Nucleus accumbens (tissue), 56 donors: ENCODE measurements at places on chromosomes 2 and 18.

- no peak for DNase-seq
These were observed 788.5 kb upstream of the LRRTM1 start for GRCh38 chr2:81093031-81093430.

GRCh38 chr2:127410871-127411652, 7.2 kb upstream of the PROC start:
- no peak for DNase-seq

DNA sequence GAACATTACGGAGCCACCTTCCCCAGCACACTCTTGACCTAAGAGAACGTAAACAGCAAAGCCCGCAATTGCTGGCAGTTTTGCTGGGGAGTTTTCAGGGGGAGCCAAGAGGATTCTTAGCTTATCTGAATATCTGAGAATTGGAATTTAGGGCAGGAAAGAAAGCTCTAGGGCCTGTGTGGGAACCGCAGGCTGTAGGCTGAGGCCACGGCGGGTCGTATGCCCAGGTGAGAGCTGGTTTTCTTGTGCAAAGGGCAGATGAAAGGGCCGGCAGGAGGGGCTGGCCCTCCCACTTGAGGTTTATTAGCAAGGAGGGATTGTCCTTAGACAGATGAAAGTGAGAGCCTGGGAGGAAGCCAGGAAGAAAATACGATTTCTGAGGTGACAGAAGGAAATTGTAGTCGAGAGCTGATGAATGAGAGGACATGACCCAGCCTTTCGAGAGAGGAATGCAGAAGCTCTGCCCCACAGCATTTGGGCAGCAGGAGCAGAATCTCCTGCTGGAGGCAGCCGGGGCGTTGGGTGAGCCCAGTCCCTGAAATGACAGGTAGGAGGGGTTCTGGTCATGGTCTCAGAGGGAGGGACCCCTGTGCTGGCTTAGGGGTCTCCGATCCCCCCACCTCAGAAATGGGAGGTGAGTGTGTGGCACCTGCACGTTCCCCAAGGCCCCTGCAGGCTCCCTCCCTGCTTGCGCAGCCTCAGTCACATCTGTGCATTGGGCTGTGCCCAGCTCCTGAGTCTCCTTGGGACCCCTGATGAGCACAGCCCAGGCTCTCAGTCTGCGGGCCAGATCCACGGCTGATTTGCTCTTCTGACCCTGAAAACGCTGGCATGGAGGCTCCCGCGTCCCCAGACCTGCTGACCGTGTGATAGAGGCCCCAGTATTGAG, 61.1 kb downstream of the CABLES1 start:
- DNase-seq, result no peak

- no peak for DNase-seq
These were observed 208.4 kb upstream of the CCDC150 start for GRCh38 chr2:196431076-196431475.

DNA sequence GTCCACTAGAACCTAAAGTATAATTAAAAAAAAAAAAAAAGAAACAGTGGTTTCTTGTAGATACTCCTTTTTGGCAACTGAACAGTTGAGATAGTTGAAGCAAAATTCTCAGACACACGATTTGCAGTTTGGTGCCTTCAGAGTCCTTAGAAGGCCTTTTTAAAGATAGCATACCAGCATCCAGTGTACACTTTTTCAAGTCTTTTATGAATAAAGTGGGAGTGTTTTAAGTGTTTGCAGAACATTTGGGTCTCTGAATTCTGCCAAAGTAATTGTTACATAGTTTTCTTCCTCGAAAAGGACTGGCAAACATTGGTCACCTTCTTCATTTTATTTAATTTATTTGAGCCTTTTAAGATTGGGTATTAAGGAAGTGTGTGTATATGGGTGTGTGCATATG, 62.3 kb downstream of the SPTBN1 start:
- no peak for DNase-seq

DNA sequence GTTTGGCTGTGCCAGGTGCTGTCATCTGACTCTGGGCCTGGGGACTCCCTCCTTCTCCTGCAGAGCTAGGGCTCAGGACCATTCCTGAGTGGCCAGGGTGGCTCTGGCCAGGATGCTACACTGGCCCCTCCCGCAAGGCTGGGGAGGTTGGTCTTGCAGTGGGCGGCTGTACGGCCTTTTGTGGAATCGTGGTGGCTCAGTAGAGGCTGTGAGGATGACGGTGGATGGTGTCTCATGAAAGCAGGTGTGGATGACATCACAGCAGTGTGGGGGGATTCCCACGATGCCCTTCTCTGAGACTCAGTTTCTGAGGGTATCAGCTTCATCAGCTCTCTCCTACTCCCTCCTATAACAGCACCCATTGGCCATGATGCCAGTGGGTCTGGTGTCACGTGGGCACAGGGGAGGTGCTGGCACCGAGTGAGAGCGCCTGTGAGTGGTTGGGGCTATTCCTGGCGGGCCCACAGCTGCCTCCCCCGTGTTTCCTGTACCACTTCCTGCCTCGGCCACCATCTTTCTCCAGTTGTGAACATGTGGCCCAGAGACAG, 144.2 kb upstream of the HDAC4 start:
- no peak for DNase-seq

- DNase-seq, result no peak
These were observed 66.2 kb downstream of the SKA1 start for GRCh38 chr18:50441016-50441415.

DNA sequence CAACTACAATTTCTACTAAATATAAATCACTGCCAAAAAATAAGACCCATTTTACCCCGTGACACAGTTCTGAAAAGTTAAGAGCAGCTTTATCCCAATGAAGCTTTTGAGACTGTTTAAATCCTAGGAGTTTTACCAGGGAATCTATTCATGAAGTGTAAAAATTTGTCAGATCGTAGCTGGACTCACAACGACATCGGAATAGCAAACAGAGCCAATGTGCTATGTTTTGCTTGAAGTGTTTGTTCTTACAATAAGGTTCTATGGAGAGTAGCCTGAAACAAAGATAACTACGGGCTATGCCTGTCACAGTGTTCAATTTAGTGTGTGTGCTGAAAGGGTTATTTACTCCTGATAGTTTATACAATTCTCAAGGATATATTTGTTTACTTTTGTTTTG, 78.5 kb upstream of the L3MBTL4 start:
- DNase-seq, result no peak

DNA sequence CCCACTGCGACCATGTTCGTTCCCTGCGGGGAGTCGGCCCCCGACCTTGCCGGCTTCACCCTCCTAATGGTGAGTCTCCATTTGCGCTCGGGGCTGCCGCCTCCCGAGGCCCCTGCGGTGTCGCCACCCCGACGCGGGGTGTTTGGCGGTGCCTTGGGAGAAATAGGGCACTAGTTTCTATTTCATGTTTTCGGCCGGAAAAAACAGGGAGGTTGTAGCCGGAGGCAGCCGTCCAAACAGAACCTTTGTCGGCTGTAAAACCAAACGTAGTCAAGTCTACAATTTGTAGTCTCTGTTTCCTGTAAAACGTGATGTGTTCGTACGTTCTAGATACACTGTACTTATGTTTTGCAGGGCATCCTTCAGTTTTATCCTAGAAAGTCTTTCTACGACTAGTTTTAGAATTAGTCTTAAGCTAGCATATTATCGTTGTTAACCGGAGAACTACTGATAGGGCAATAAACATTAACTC, 290 bp downstream of the PSMG2 start:
- no peak for DNase-seq

DNA sequence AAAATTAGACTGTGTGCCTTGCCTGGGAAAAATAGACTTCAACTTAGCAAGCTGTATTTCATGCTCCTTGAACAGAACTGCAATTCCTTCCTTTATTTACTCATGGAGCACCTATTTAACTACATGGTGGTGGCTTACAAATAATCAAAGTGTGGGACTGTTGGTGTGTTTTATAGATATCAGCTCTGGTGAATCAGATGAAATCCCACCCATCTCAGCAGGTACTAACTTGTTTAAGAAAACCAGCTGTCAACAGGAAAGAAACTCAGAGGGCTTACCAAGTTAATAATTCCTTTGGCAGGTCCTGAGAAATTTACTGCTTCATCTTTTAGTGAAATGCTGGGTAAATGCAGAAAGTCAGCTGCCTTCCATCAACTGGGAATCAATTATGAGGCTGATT, 830.6 kb downstream of the SLC4A3 start:
- DNase-seq, result no peak
